Amniotic stem cell (primary cell): ENCODE measurements at places on chromosomes 3 and 15.

- DNase-seq, result no peak
These were observed 125.1 kb upstream of the SLC25A36 start for GRCh38 chr3:140816372-140817195.

- no peak for DNase-seq
These were observed 239.3 kb upstream of the CNTN6 start for GRCh38 chr3:853489-853888.

DNA sequence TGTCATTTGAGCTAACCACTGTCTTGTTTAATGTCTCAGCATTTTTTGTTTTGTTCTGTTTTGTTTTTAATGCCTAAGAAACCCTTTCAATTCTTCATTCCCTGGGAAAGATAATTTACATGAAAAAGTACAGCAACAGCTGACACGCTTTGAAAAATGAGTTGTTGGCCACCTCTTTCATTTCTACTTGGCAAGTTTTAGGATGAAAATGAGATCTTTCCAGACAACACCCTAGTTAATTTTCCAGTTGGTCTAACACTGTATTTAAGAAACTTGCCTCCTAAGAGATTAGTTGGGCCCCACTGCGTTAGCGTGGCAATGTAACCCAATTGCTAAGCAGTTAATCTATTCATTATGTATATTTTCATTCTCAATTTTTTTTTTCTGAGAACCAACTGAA, 194.0 kb upstream of the LRRN1 start:
- DNase-seq, result no peak

DNA sequence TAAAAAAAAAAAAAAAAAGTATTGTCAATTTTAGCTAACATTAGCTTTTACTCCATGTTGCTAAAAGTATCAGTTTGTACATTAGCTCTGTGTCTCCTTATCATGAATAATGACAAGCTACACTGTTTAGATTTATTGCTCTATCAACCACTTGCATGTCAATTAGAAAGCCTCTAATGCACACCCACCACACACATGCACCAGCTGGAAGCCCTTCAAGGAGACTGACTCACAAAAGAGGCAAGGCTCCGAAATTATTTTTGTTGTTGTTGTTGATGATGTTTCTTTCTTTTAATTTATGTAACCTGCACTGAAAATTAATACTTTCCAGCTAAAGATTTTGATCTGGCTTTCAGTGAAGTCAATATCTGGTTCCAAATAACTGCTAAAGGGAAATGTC, 71.5 kb downstream of the ETFA start:
- DNase-seq, result no peak

DNA sequence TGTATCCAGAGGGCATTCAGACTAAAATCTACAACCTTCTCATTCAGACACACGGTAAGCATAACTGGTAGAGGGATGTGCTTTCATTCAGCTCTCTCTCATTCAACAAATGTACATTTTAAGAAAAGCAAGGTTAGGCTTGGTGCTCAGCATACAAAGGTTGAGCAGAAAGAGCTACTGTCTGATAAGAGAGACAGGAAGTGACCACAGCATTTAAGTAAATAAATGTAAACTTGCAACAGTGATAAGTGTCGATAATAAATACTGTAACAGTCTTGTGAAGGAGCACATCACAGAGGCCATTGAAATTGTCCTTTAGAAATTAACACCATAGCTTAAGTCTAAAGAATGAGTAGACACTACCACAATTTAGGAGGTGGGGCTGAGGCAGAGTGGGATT, 3.4 kb downstream of the CD96 start:
- no peak for DNase-seq

- no peak for DNase-seq
These were observed 33.3 kb downstream of the CCNB2 start for GRCh38 chr15:59138243-59138642.

GRCh38 chr3:126679318-126679751, 24.4 kb upstream of the TXNRD3 start:
- peak; percentile 35 for DNase-seq

DNA sequence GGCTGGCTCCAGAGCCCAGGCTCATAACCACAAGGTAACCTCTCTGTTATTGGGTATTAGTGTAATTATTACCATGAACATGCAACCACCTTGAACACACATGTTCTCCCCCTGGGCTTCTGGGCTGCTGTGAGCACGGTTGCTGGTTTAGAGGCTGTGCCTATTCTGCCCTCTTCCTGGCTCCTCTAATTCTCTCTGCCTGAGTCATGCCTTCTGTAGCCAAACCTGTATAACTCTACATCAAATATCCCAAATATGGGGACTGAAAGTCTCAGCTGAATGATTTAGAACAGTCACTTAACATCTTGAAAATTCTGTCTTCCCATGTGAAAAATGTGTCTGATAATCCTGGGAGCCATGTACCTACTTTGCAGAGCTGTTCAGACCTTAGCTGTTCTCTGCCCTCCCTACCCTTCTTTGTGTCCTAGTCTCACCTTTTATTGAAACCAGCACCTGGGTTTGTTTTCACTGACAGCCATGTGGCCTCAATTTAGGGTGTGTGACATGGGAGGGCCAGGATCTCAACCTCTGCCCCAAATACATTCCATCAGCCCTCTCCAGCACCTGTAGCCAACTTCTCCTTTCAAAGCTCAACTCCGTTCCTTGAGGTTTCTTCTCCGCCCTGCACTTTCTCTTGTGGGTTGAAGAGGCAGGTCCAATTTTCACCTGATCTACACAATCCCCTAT, 60.7 kb downstream of the PDZRN3 start:
- DNase-seq, result peak; percentile 5

DNA sequence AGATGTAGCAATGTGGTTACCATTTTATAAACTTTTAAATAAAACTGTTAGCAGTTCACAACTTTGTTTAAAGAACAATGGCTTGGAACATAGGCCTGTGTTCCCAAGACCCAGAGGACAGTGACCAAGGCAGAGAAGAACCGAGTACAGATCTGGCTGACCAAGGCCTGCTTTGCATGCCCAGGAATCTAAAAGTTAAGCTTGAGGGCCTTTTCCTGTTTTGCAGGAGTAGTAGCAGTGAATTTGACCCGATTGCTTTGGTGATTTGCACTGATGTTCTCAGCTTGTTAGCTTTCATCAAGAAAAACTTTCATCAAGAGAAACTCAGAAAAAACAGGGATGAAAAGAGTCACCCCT, 9.9 kb downstream of the FILIP1L start:
- no peak for DNase-seq

DNA sequence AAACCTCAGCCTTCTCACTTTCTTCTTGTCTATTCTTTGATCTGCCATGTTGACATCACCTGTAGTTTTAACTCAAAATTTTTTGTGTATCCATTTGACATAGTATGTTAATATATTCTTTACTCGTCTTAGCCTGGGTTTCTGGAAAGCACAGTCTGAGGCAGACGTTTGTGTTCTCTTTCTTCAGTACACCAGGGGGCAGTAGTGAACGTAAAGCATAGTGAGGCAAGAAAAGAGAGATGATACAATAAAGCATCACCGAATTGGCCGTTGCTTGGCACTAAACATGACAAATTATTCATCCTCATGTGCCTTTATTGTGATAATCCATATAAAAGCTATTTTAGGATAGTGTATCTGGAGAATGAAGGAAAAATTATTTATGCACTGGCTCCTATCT, 141.0 kb upstream of the MYRIP start:
- DNase-seq, result peak; percentile 19

GRCh38 chr3:143637133-143637532, 211.1 kb downstream of the SLC9A9 start:
- no peak for DNase-seq

DNA sequence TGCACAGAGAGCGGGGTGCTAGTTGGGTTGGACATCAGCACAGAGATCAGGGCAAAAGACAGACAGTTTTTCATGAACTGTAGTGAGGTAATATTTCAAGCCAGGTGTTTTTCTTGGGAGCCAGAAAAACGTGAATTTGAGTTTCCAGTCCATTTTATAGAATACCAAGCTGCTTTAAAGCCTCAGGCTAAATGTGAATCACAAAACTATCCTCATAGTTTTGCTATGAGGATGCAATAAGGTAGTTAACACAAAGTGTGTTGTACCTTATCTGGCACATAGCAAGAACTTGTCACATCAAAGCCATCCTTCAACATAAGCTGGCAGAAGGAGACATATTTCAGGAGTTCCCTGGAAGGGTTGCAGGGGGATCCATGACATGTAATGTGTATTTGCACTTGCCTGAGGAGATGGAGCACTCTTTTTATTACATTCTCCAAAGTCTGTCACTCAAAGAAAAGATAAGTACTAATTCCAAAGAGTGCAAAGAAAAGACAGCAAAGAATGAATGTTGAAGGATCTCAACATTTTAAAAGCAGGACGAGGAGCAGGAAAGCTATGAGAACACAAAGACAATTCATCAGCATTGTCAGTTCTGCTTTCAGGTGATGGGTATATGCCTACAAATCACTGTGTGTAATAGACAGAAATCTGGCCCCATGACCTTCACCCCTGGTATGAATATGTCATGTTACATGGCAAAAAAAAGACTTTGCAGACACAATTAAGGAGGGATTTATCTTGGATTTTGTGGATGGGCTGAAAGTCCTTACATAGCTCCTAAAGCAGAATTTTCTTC, 1046.4 kb downstream of the NTRK3 start:
- DNase-seq, result no peak

GRCh38 chr3:148307443-148307843, 390.3 kb upstream of the AGTR1 start:
- DNase-seq, result no peak

DNA sequence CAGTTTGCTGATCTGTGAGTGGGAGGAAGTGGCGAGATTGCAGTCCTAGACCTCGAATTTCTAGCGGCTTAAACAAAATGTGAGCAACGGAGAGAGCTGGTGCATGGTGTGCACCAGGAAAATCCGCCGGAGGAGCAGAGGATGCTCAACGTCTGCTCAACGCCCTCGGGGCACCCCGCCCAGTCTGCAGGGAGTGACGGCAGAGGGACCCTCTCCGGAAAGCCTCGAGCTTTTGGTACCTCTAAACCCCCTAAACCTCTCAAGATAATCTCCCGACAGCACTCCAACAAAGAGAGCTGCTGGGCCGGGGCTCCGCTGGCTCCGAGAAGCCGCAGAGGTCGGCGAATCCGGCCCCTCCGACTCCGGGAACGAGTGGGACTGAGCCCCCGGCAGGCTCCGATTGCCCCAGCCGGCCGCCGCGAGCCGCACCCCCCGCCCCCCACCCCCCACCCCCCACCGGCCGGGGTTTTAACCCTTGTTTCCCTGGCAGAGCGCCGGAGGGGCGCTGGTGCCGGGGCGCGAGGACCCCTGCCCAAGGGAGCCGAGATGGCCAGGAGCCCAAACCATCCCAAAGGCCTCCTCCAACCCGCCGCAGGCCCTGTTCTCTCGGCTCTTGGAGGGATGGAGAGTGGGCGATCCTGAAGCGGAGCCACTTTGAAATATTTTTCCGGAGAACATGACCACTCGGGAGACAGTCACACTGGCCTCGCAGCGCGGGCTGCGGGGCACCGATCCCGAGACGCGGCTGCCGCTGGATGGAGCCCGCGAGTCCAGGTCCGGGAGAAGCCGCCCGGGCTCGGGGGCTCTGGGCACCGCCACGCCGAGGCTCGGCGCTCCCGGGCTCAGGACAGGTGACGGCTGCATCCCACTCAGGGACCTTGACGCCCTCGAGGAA, 1.5 kb downstream of the MEGF11 start:
- no peak for DNase-seq

DNA sequence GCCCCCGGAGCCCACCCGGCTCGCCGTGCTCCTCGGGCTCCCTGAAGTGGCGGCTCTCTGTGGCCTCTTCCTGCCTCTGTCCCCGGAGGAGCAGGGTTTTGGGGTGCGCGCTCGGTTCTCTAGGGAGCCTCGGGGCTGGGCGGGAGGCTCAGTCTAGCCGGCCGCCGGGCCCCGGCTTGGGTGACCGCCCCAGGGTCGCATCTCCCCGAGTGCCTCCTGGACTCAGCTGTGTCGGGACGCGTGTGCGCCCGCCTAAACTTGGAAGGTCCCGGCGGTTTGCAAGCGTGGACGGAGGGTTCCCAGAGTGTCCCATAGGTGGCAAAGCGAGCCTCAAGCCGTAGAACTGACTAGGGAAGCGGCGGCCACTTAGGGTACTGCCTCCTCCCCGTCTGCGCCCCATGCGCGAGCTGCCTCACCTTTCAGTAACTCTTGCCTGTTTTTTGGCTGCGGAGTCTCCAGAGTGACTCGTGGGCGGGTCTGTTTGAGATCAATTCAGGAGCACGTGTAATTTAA, 601 bp downstream of the ACTL6A start:
- DNase-seq, result peak; percentile 63

- DNase-seq, result no peak
These were observed 1.3 kb downstream of the STAG1 start for GRCh38 chr3:136750897-136751315.

DNA sequence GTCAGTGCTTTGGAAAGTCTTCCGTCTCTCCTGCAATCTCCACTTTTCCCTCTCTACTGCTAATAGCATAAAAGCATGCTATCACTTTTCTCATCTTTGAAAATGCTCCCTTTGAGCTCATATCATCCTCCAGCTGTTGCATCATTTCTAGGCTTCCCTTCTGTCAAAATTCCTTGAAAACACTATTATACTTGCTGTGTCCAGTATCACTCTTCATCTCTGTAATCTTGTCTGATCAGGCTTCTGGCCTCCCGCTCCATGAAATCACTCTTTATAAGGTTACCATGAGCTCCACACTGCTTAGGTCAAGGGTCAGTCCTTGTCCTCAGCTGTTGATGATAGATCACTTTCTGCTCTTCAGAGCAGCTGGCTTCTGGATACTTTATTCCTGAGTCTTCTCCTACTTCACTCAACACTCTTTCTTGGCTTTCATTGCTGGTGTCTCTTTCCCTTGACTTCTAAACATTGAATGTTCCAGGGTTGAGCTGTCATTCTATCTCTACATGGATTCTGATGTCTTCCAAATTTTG, 50.9 kb upstream of the SPTSSB start:
- no peak for DNase-seq

- no peak for DNase-seq
These were observed 82.0 kb downstream of the HHLA2 start for GRCh38 chr3:108378153-108378951.

GRCh38 chr3:57423335-57423734, 120.8 kb downstream of the DNAH12 start:
- DNase-seq, result no peak

DNA sequence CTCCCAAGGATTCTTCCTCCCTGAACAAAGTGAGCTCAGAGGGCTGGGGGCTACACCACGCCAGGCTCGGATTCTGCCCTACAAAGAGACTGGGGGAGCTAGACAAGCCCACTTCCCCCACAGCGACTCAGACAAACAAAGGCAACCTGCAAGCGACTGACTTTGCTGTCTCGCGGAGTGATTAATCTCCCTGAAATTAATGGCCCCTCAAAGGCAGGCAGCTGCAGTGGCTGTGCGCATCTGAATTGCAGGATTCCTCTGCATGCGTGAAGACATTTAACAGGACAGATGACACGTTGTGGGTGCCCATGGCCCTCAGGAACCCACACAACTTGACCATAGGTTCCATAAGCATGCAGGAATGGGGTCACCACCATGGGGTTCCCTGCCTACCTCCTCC, 18.4 kb downstream of the CTXND1 start:
- no peak for DNase-seq

GRCh38 chr15:59997070-59997701, 6.9 kb upstream of the FOXB1 start:
- DNase-seq, result no peak
